CD8-positive, alpha-beta memory T cell (primary cell): ENCODE measurements at places on chromosomes 4 and X. TPM values are rescaled to one million over a fixed set of nuclear protein-coding genes. Genes with fewer than 3 reads are reported as not detected.

The BTC gene
- total RNA-seq: not detected

- no peak overlapping the region for H3K27ac ChIP-seq
- no peak overlapping the region for H3K4me3 ChIP-seq
- no peaks in the 10 kb centered on the region for H3K4me1 ChIP-seq
- no peaks in the 10 kb centered on the region for H3K36me3 ChIP-seq
- H3K27me3 ChIP-seq: no peaks in the 10 kb centered on the region
Observed at GRCh38 chr4:180284267-180284666, 1958.9 kb upstream of the TENM3 start.

The FGF13 gene
- not detected for total RNA-seq

The AIMP1 gene
- 67.9 TPM for total RNA-seq

GRCh38 chr4:39621582-39621981 lies 17.1 kb downstream of the SMIM14 start:
- H3K27ac ChIP-seq: no peak overlapping the region
- H3K4me3 ChIP-seq: no peak overlapping the region
- H3K4me1 ChIP-seq: no peaks in the 10 kb centered on the region
- H3K27me3 ChIP-seq: no peaks in the 10 kb centered on the region
- no peaks in the 10 kb centered on the region for H3K36me3 ChIP-seq

GRCh38 chrX:97490656-97491055 lies 606.9 kb downstream of the RPA4 start:
- H3K27me3 ChIP-seq: no peaks in the 10 kb centered on the region
- no peaks in the 10 kb centered on the region for H3K4me1 ChIP-seq
- DNase-seq: no peak
- no peak overlapping the region for H3K4me3 ChIP-seq

DNA sequence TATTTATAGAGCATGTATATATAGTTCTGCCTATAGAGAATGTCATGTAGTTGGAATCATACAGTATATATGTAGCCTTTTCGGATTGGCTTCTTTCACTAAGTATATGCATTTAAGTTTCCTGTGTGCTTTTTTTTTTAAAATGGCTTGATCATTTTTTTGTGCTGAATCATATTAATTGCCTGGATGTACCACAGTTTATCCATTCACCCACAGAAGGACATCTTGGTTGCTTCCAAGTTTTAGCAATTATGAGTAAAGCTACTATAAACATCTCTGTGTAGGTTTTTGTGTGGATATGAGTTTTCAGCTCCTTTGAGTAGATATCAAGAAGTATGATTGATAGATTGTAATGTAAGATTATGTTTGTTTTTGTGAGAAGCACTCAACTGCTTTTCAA lies 23.8 kb downstream of the PTTG2 start:
- H3K27me3 ChIP-seq: no peaks in the 10 kb centered on the region
- no peak for DNase-seq
- H3K4me3 ChIP-seq: no peak overlapping the region
- peaks cover 9% of the 10 kb centered on the region for H3K4me1 ChIP-seq

DNA sequence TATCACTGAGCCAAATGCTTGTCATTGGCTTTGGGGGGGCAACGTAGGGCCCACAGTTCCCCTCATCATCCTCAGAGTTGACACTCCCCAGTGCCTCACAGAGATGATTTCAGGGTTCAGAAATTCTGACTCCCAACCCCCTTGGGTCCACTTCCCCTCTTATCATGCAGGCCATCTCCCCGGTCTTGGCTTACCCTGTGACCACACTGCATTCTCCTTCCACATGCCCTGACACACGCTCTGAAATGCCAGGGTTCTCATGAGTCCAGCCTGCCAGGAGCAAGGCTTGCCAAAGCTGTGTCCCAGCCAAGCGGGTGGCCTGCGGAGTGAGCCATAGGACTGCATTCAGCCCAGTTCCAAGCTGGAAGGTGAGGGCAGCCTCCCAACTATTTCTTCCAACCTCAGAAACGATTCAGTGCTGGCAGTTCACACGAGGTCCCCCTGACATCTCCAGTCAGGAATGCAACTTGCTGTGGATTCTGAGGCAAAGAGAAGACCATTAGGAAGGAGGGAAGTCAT lies 101.2 kb downstream of the SMIM20 start:
- DNase-seq: no peak
- no peaks in the 10 kb centered on the region for H3K36me3 ChIP-seq
- no peaks in the 10 kb centered on the region for H3K27me3 ChIP-seq
- no peak overlapping the region for H3K27ac ChIP-seq

The GATA1 gene
- not detected for total RNA-seq

DNA sequence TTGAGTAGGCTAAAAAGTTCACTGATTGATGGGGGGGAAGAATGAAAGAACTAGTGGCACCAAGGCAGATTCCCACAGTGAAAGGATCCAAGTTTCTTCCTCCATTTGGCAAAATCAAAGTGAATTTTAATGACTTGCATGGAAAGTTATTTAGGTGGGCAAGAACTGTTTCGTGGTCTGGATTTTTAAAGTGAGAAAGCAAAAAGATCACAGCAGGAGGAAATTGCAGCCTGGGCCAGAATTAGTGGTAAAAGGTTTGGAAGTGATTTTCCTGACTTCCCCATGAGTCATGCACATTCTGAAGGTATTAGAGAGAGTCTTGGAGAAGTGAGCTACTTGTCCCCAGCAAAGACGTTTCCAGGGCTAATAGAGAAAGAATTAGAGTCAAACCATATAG lies 207.8 kb downstream of the ANTXR2 start:
- no peaks in the 10 kb centered on the region for H3K27me3 ChIP-seq
- H3K36me3 ChIP-seq: no peaks in the 10 kb centered on the region
- H3K4me3 ChIP-seq: no peak overlapping the region
- H3K4me1 ChIP-seq: no peaks in the 10 kb centered on the region

The NXF2 gene
- not detected for total RNA-seq

The C1QTNF7 gene
- not detected for total RNA-seq

DNA sequence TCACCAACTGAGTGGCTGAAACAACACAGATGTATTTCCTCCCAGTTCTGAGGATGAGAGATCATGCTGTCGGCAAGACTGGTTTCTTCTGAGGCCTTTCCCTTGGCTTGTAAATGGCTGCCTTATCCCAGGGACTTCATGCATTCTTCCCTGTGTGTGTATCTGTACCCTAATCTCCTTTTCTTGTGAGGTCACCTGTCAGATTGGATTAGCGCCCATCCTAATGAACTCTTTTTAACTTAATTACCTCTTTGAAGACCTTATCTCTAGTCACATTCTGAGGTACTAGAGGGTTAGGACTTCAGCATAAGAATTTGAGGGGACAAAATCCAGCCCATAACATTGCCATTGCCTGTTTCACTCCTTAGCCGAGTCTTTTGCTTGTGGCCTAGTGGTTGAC lies 59.5 kb upstream of the TMEM150C start:
- no peaks in the 10 kb centered on the region for H3K27me3 ChIP-seq
- H3K4me1 ChIP-seq: no peaks in the 10 kb centered on the region
- no peak overlapping the region for H3K4me3 ChIP-seq

The AMTN gene
- not detected for total RNA-seq

The CACNA1F gene
- 0.61 TPM for total RNA-seq

The ABCG2 gene
- total RNA-seq: 0.89 TPM

- no peaks in the 10 kb centered on the region for H3K27me3 ChIP-seq
- H3K27ac ChIP-seq: no peak overlapping the region
- H3K36me3 ChIP-seq: no peaks in the 10 kb centered on the region
Observed at GRCh38 chr4:47526281-47526680, 41.2 kb downstream of the ATP10D start.
